SK-MEL-5 (cell line): ENCODE measurements at places on chromosomes 2 and 18.

GRCh38 chr18:26286008-26286407 is 59.8 kb downstream of the TAF4B start:
- no peak for DNase-seq

DNA sequence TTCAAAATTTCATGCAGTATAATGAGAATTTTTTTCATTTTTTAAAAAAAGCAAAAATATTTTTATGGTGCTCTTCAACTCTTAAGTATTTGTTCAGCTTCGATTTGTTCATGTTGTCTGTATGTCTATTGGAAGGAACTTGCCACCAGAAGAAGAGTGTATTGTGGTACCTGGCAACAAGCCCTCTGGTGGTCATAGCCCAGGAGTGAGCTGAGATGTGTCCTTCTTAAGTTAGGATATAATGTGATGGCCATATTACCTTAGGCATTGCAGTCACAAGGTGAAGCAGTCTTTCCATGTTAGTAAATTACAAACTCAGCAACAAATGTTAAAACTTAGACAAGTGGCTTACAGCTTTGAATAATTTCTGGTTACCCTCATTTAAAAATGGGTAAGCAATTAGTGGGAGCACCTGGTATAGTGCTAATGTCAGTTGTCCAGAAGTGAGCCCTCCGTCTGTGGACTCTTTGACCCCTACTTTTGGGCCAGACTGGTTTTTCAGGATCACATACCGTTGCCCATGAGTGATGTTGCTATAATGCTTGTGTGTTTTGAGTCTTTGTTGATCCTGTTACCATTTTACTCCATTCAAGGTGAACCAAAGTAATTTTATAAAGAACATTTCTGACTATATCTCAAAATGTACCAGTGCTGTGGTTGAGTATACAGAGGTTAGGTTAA is 57.4 kb downstream of the MYO1B start:
- DNase-seq, result peak; percentile 64

DNA sequence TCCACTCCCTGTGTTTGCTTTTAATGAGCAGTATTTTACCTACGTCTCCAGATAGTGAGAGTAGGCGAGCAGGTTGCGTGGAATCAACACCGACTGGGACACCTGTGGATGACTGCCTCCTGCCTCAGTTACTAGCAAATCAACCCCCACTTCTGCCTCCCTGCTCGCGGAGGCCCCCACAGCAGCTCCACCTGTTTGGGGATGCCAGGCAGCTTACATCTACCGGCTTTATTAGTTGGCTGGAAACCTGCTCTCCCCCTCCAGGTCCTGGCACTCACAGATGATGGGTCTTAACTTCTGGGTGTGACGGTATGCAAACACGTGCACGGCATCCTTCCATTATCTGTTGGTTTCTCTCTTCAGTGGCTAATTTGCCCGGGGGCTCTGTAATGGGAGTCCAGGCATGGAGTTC is 164.4 kb upstream of the SESTD1 start:
- no peak for DNase-seq

- peak; percentile 55 for DNase-seq
Observed at GRCh38 chr2:26068602-26069298, 34.9 kb downstream of the RAB10 start.
